ENCODE measurements at places on chromosomes 2 and 18.

DNA sequence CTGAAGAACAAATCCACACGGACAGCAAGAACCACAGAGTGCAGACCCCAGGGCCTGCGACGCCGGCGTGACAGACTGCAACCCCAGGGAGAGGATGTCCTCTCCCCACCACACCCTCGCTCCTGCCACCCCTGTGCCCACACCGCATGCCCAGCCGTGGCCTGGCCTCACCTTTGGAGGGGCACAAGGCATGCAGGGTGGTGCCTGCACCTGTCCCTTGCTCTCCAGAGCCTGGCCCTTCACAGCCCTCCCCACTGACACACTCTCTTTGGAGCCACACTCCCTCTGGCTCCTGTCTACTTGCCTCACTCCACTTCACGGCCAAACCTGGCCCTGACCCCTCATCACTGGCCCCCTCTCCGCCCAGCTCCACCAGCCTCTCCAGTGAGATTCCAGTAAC is 9.3 kb downstream of the THAP4 start:
- no peak for DNase-seq

DNA sequence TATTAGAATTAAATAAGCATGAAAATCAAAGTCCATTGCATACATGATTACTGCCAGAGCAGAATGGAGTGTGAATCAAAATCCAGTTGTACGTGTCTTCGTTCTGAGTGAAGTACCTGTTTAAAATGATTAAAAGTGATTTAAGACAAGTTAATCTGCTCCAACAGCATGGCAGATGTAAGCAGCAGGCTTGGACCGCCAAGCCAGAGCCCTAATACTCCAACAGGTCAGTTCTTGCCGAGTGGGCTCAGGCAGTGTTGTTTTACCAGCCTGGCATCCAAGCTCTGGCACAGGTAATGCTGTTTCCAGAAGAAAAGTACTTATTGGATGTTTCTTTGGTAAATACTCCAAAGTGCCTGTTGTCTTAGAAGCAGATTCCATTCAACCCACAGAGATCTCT is 171.4 kb upstream of the EPAS1 start:
- no peak for DNase-seq

DNA sequence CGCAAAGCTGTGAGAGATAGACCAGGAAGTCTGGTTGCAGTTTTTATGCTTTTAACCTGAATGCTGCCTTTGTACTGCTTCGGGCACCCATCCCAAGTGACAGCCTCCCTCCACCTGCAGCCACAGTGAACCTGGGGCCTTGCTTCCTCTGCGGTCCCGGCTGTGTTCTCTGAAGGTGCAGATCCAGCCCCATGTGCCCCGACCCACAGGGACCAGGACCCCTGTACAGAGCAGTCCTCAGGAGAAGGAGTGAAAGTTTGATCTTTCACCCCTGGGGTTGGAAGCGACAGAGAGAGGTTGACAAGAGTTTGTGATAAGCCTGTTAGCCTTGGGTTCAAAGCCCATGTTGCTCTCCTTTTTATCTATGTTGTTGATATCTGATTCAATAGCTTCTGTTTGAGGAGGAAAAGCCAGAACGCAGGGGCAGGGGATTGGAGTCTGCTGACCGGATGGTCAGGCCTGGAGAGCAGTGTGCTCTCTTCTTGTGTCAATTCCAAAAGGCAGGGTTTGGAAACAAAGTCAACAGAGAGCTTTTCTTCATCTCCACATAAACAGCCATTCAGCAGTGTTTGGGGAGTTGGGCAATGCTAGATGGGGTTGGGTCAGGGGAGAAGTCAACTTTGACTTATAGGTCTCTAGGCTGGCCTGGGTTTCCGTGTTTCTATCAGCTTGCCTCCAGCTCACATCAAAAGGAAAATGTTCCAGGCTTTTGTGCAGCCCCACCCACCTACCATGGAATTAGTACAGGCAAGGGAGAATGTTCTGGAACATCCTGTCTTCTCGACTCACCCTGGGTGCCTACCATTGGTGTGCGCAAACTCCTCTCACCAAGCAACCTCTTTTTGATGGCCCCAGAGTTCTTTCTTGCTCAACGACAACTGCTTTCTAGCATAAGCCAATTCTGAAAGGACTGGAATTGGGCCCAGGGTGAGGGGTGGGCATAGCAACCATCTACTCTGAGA is 214.9 kb downstream of the ALPK2 start:
- DNase-seq = no peak

- no peak for DNase-seq
Measured at GRCh38 chr2:158184001-158184400, 82.3 kb downstream of the UPP2 start.

GRCh38 chr2:188345831-188346458 is 54.3 kb downstream of the GULP1 start:
- DNase-seq = no peak

DNA sequence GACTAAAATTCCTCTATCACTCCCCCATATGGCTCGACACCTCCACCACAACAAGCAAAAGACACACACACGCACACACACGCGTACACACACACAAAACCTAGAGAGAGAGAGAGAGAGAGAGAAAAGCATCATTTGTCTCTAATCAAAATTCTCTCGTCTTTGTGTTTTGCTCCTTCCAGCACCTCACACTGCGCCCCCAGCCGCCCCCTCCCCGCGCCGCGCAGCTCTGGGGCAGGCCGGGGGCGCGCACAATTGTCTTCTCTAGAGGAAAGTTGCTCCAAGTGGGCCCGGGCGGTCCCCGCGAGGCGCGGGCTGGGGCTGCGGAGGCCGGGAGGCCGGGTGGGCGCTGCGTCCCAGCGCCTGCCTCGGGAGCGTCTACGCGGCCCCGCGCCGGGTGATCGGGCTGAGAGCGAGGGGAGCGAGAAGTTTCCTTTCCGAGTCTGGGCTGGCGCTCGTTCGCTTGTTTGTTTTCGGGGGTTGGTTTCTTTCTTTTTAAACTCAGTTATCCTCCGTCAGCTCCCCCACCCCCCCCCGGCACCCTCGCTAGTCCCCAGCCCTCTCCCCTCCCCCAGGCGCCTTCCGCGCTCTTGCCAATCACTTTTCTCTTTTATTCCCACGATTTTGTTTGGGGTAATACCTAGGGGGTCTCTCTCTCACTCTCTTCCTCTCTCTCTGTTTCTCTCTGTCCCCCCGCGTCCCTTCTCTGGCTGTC is 4.1 kb downstream of the ZEB2 start:
- DNase-seq = no peak

DNA sequence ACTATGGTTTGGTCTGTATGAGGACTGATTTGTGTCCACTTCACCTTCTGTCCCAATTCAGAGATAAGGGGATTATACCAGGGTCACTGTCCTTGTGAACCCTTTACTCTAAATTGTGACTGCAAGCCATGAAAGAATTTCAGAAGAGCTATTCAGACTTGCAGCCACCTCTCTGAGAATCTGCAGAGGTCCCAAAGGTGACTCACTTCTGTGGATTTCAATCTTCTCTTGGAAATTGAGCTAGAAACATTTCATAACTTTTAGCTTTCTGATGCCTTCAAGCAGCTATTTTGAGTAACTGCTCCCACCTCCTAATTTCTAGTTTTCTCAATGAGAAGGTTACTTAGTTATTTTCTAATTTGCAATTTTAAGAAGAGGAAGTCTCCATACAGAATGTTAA is 1242.4 kb upstream of the ACVR2A start:
- DNase-seq = no peak

DNA sequence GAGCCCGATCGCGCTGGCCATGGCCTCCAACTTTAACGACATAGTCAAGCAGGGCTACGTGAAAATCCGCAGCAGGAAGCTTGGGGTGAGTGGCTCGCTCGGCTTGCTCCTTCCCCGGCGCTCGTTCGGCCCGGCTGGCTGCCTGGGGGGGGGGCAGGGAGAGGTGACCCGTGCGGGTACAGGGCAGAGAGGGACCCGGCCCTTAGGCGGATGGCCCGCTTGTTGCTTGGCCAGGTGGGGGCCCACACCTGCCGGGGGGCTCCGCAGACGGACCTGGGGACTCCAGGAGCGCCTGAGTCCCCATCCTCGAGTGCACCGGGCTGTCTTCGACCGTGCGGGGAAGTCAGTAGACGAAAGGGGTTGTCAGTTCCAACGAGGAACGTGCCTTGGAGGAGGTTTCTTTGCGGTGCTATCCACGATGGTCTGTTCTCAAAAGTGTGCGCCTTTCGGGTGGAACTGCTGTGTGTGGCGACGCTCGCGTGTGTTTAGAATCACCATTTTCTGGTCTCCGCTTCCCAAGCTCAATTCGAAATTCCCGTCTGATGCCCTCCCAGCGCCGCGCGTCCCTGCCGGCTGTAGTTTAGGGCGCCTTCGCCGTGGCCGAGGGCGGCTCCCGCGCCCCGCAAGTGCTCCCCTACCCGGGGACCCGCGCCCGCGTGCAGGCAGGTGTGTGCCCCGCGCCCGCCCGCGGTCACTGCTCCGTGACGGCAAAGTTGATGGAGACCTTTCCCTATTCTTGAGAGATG is 711 bp downstream of the DOK6 start:
- DNase-seq = no peak

GRCh38 chr18:62516242-62516641 is 6.6 kb upstream of the ZCCHC2 start:
- DNase-seq = no peak

Measured in activated T-helper 1 cell treated with anti-CD3 and anti-CD28 coated beads, Interleukin-2, amount 50 U/mL, for 16 hours (primary cell).